ENCODE measurements at places on chromosomes 6 and 20.

GRCh38 chr6:78999737-79000136, 78.3 kb downstream of the PHIP start:
- DNase-seq = no peak

DNA sequence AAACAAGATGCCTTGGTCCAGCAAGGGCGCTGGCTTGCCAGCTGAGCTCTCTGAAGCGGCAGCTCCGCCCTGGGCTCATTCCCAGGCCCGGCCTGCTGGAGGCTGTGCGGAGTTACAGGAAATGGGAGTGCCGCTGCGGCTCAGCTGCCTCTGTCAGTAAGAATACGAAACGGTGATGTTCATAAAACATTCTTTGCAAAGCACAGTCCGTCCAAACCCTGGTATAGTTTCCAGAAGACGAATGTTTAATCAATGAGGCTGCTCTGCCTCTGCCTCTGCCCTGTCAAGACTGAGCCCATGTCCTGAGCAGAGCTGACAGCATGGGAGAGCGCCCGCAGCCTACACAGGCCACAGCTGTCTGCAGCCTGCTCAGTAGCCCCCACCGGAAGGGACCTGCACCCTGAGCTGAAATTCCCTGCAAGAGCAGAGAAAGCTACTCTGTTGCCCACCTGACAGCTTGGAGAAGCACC, 153.3 kb upstream of the SNX9 start:
- no peak for DNase-seq

- DNase-seq = no peak
Observed at GRCh38 chr6:131594074-131594473, 21.0 kb downstream of the ARG1 start.

DNA sequence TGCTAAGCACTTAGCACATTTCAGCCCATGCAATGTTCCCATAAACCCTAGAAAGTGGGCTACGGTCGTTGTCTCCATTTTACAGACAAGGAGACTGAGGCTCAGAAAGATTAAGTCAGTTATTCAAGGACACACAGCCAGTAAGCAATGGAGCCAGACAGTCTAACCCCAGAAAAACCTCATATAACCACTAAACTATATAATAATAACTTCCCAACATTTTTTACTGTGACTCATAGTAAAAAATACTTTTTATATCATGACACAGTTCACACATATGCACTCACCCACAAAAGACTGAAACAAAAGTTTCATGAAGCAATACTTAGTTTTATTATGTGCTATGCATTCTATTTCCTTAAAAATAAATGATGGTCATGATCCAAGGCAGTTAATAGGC, 66.2 kb upstream of the EYA2 start:
- no peak for DNase-seq

DNA sequence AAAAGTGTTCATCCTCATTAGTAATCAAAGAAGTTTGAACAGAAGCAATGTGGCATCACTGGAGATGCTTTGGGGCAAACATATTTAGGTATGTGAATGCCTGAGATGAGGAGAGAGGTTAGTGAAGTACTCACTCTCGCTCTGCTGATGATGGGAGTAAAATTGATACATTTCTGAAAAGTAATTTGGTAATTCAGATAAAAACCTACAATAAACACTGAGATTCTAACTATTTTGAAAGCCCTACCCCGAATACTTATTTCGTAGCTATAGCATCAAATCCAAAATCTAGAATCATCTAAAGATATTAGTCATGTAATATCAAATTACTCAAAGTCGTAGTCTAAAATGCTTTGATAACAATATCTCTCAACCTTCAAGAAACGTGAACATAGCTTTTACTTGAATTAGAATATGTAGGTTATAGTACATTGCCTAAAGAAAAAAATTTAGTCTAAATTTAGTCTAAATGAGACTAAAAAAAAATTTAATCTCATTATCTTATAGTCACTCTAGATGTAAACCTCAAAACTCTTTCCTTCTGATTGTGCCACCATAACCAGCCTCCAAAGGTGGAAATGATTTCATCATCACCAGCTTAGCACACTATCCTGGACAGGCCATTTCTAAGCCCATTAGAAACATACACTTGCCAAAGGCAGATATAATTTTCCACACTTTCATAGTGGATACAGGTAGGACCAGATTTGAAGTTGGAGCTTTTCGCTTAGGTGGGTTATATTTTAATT, 232.5 kb upstream of the TAB2 start:
- DNase-seq = no peak

Data from activated T-cell treated with anti-CD3 and anti-CD28 coated beads, Interleukin-2, amount 50 U/mL, for 48 hours (primary cell).